ENCODE measurements at places on chromosomes 7 and 10.

DNA sequence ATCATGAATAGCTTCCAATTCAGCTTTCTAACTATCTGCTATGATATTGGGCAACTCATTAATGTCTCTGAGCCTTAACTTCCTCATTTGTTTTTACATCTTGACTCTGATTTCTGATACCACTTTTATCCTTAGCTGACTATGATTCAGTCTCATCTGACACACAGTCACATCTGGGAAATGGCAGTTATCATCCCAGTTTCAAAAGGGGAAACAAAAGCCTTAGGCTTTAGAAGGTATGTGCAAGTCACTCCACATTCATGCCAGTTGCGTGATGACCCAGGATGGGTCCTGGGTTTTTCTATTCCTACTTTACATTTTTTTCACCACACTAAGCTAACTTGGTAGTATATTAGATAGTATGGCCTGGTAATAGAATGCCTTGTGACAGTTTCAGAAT lies 12.7 kb downstream of the SCIN start:
- no peak for DNase-seq

- no peak for DNase-seq
Measured at GRCh38 chr7:13725591-13725990, 263.9 kb downstream of the ETV1 start.

- no peak for DNase-seq
Measured at GRCh38 chr7:127844707-127845331, 186.4 kb downstream of the LRRC4 start.

DNA sequence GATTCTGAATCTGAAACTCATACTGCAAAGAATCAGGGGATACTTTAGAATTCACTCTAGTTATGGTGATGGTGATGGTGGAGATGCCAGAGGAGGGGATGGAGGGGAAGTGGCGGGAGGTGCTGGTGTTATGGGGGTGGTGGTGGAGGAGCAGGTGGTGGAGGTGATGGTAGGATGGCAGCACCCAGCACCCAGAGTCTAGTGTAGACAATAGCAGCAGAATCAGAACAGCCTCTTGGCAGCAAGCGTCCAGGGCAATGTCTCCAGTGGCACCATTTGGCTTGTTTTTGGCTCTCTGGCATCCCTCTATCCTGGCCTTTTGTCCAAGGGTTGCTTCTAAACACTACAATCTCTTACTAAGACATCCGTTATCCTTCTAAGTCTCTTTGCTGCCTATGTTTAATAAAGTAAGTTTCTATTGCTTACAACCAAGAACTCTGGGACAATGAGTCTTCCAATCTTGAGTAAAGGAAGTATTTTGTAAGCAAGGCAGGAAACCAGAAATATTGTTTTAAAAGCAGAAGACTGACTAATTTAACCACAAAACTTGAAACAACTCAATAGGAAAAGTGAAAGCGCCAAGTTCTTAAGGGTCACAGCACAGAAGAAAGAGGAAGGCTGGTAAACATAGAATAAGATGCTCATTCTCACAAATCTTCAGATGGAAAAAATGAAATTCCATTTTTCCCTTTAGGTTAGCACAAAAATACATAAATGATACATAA lies 42.4 kb upstream of the GDF10 start:
- no peak for DNase-seq

- DNase-seq: no peak
Measured at GRCh38 chr7:144390481-144390880, 13.0 kb downstream of the NOBOX start.

DNA sequence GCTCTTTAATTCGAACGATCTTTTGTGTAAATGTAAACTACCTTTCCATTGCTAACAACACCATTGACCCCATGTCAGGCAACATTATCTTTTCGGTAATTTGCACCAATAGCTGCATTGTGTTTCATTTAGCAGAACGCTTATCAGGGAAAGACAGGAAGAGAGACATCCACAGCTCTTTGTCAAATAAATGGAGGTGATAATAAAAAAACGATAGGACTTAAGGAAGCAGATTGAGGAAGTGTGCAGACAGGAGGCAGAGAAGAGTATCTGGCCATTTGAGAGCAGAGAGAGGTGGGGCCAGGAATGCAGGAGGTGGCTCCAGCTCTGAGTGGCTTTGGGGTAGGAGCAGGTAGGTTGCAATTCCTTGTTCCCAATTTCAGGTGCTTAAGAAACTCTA lies 37.5 kb upstream of the ADARB2 start:
- DNase-seq: no peak
